ENCODE measurements at places on chromosomes 3 and 15.

DNA sequence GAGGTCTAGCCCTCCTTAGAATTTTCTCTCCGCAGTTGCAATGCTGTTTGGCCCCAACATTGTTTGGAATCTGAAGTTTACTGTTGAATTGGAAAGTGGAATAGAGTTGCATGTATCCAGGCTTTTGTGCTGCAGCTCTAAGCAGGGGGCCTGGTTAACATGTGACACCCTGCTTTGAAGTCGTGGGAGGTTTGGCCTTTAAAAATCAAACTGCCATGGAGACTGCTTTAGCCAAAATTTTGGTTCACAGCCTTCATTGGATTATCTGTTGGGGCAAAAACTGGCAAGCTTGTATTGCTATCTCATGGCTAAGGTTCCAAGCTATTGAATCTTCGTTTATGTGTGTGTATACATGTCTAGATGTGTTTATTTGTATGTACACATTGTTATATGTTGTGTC lies 15.8 kb downstream of the CYP11A1 start:
- DNase-seq: no peak

- DNase-seq: no peak
These were observed 470.2 kb upstream of the PROK2 start for GRCh38 chr3:72255191-72255590.

DNA sequence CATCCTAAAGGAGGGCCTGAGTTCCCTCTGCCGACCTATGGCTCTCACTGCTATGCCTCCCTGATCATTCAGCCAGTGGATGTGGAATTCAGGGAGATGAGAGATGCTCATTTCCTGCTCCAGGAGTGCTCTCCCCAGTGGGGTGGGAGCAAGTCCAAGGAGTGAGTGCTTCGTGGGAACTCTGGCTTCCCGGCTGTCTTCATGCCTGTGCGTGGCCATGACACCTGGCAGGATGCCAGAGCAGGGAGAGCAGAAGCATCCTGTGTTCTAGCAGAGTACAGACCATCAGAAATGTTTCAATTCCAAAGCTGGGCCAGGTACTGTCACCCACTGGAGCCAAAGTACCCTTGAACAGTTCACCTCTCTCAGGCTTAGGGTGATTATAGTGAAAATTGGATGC lies 45.1 kb downstream of the APH1B start:
- DNase-seq: no peak

GRCh38 chr15:31155151-31155550 lies 53.6 kb upstream of the TRPM1 start:
- no peak for DNase-seq

GRCh38 chr3:10602769-10603768 lies 97.7 kb upstream of the ATP2B2 start:
- DNase-seq: peak; percentile 19

GRCh38 chr15:40398413-40398873 lies 7.2 kb upstream of the IVD start:
- no peak for DNase-seq

GRCh38 chr3:74149466-74149865 lies 465.0 kb downstream of the CNTN3 start:
- no peak for DNase-seq

GRCh38 chr3:175764722-175765121 lies 905.6 kb downstream of the NAALADL2 start:
- DNase-seq: no peak

DNA sequence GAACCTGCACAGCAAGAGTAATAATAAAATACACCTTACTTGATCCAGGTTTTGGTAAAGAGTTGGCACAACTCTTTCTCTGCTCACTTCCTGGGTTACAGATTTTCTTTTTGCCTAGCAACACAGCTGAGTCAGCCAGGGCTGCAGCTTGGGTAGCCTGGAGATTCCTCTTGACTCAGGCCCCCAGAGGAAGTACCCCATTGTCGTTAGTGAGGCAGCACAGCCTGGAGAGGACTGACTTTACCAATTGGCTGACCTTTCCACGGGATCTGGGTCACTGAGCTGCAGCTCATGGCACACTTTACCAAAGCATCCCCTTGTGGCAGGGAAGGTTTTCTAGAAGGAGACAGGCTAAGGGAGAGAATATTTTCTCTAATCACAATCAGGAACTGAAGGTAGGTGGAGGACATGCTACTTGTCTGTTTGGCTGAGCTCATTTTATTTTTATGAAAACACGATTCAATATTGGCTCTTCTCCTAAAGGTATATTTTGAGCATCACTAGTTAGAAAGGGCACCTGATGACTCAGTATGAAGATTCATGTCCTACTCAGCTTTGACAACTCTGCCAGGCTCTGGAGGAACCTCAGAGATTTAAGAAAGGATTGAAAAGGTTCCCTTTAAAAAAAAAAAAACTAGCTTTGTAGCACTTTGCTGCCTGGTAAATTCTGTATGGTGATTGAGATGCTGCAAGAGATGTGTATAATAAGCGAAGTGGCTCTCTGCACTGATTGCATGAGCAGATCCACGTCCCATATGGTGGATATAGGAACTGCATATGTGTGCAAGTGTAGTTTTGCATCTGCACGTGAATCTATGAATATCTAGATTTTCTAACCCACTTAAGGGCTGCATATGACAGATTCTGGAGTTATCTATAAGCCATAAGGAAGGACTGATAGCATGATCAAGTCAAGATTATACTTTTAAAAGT lies 124.8 kb downstream of the CHDH start:
- DNase-seq: no peak

- no peak for DNase-seq
These were observed 64.6 kb downstream of the LYZL4 start for GRCh38 chr3:42345811-42346210.

DNA sequence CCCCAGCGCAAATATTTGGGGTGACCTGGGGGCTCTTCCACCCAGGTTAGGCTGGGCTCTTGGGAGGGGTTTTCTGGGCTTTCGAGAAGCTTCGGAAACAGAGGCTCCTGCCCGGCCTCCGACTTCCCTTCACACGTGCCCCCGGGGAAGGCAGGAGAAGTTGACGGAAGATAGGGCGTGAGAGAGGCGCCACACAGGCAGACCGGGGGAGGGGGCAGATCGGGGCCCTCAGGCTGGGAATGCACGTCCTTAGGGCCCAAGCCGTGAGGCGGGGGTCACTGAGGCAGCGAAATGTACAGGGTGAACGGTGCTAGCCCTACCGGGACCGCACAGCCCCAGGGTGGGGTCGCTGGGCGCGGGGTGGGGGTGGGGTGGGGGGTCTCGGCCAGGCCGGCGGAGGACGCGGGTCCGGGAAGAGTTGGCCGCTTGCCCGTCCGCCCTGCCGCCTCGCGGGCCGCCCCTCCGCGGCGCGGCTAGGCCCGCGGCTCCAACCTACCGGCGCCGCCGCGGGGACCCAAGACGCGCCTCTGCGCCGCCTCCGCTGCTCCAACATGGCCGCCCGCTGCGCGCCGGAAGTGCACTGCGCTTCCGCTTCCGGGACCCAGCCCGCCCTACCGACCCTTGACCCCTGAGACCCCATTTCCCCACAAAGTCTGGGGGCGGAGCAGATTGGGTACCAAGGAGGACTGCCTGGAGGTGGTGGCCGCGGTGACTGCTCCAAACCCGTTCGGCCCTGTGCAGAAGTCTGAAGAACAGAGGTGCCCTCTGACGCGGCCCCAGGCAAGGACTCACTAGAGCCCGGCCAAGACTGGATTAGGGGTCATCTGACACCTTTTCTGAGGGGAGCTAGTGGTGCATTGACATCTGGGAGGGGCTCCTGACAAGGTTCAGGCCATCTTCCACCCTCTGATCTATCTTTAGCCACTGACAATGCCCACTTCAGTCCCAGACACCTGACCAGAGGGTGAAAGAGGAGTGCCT lies at the start of gene CCDC71:
CCDC71 (minus strand) TSS at position 561 of the 981 bp plus-strand sequence. CDS start 2,123 bp downstream, outside the sequence.
- DNase-seq: peak; percentile 86

GRCh38 chr3:45486926-45487325 lies 98.5 kb downstream of the LARS2 start:
- DNase-seq: no peak

GRCh38 chr15:40047415-40048210 lies 8.6 kb upstream of the SRP14 start:
- DNase-seq: peak; percentile 77

DNA sequence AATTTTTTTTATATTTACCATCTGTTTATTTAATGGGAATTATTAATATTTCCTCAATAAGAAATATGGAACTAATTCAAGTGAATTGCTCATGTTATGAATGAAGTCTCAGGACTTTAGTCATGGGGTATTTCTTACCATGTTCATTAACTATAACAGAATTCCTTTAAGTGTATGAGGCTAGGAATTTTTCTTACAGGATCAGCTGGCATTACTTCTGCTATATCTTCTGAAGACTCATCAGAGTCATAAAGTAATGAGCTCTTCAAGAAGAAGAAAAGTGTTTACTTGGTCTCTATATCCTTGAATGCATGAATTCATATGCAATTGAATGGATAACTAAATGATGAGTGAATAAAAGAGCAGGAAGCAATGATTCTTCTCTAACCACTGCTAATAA lies 486.8 kb upstream of the THBS1 start:
- DNase-seq: no peak

DNA sequence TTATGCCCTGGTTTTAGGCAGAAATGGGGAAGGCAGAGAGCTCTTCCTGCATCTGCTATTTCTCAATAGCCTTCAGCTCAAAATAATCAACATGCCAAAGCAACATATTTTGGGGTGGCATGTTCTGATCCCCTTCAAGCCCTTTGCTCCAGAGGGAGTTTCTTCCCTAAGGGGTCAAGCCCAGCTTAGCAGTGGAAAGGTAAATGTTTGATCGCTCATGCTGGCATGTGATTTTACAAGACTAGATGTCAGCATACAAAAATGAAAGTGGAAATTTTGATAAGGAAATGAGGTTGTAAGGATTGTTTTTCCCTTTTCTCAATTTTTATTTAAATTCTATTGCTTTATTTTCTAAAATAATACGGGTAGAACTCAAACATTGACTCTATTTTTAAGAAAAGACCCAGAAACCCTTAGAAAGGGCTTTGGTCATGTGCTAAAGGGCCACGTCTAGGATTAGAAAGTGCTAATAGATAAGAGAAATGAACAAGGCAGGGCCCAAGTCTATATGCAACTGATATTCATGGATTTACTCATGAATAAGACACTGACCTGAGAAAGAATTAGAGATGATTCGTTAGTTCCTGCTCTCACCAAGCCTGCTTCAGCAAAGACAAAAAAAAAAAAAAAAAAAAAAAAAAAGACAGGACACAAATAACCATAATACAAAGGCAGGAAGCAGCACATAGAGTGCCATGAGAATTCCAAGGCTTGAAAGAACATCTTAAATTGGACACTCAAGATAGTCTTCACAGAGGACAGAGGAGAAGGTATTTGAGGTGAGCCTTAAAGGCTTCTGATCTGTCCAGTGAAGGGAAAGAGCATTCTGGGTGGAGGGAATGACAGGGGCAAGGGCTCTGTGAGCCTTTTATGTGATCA lies 55.0 kb upstream of the NR2E3 start:
- no peak for DNase-seq

- no peak for DNase-seq
These were observed 239.6 kb downstream of the NR1D2 start for GRCh38 chr3:24184528-24185176.

- no peak for DNase-seq
These were observed 1.8 kb downstream of the PLXNB1 start for GRCh38 chr3:48428088-48428571.

GRCh38 chr15:71244250-71244649 lies 129.0 kb downstream of the THSD4 start:
- DNase-seq: no peak

- DNase-seq: no peak
These were observed 42.3 kb downstream of the WDR72 start for GRCh38 chr15:53716909-53717876.

GRCh38 chr3:172127141-172127540 lies 87.8 kb downstream of the FNDC3B start:
- DNase-seq: no peak

- no peak for DNase-seq
These were observed 464.1 kb upstream of the TPRG1 start for GRCh38 chr3:188707381-188708288.

GRCh38 chr3:52036829-52037228 lies 19.5 kb downstream of the DUSP7 start:
- DNase-seq: no peak

GRCh38 chr3:15636028-15636709 lies 34.6 kb downstream of the BTD start:
- DNase-seq: peak; percentile 50

DNA sequence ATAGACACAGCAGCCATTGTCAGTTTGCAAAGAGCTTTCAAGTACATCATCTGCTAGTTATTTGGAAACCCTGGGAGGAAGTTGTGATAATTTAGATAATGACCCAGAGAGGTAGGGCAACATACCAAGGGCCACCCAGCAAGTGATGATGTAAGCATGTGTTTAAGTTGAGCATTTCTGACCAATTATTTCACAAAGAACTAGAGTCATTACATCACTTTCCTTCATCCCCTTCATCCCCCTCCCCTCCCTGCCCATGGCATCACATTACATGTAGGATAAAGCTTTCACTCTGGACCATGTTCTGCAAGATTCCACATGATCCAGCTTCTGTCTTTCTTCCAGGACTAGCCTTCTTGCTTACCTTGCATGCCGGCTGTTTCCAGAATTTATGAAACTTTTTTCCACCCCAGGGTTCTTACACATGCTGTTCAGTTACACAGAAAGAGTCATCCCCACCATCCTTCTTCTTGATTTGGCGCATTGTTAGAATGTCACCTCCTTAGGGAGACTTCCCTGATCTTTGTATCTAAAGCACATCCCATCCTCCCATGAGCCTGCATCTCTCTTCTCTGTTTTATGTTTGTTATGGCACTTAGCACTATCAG lies 71.3 kb downstream of the PTPRG start:
- no peak for DNase-seq

DNA sequence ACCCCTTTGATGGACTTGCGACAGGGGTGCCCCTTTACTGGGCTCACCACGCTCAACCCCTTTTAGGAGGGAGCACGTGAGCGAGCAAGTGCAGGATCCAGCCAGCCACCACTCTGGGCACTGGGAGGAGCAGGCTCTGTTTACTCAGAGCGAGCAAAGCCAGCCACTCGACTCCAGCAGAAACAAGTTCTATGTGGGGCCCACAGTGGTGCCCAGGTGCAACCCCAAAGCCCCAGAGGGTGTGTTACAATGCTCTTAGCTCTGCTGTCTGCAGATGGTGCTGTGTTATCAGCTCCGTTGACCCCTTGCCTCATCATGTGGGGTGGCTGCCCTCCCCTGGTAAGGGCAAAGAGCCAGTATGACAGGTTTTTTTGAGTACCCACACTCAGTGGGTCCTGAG lies 120.3 kb upstream of the SUCLG2 start:
- DNase-seq: no peak

GRCh38 chr3:180918542-180918941 lies 6.1 kb downstream of the FXR1 start:
- no peak for DNase-seq

GRCh38 chr15:73024168-73024567 lies 28.1 kb upstream of the NEO1 start:
- DNase-seq: no peak

DNA sequence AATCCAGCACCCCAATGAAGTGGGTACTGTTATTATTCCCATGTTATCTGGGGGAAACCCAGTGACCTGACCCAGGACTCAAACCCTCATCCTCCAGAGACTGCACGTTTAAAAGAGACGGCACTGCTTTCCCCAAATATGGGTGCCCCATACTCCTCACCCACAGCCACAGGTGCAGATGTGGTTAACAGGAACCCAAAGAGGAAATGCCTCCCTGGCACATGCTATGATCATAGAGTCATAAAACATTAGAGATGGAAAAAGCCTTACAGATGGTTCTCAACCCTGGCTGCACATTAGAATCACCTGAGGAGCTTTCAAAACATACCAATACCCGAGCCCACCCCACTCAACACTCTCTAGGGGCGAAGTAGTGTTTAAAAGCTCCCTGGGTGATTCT lies 111.5 kb downstream of the SEMA5B start:
- no peak for DNase-seq

- no peak for DNase-seq
These were observed 119.3 kb upstream of the CCNL1 start for GRCh38 chr3:157279237-157279636.

- DNase-seq: no peak
These were observed 251.7 kb downstream of the KCNMB2 start for GRCh38 chr3:178787960-178788359.

Measured in GM06990 (cell line).